ENCODE measurements at places on chromosomes 12 and 14.
A peak's percentile ranks its signal among the peaks of the same experiment; 100 is the strongest.

GRCh38 chr12:108967869-108968540 is 52.9 kb downstream of the SVOP start:
- DNase-seq: peak; percentile 9

GRCh38 chr12:93518725-93519124 is 51.4 kb downstream of the MRPL42 start:
- peak; percentile 81 for DNase-seq

DNA sequence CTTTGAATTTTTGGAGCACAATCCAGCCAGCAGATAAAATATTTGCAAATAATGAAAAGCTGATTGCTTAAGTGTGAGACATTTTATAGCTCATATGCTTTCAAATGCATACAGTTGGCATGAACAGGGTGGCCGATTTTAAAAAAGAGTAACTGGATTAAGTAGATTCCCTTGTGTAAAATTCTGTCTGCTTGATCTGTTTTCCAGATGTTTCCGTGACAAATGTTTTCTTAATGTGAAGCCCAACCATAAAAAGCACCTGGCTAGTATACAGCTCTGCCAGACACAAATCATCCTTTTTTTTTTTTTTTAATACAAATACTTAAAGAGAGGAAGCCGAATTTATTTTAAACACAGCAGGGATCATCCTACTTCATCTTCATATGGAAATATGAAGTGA is 440.7 kb downstream of the CCER1 start:
- peak; percentile 62 for DNase-seq

- DNase-seq: peak; percentile 4
These were observed 98.9 kb downstream of the RERG start for GRCh38 chr12:15122344-15122743.

- DNase-seq: no peak
These were observed 169.4 kb downstream of the DAD1 start for GRCh38 chr14:22419620-22420019.

- DNase-seq: no peak
These were observed 1.0 kb downstream of the KLHL33 start for GRCh38 chr14:20434701-20435581.

GRCh38 chr12:96441816-96442215 is 41.6 kb upstream of the CDK17 start:
- no peak for DNase-seq

- DNase-seq: peak; percentile 96
These were observed 124.2 kb downstream of the HMGA2 start for GRCh38 chr12:65948320-65949008.

DNA sequence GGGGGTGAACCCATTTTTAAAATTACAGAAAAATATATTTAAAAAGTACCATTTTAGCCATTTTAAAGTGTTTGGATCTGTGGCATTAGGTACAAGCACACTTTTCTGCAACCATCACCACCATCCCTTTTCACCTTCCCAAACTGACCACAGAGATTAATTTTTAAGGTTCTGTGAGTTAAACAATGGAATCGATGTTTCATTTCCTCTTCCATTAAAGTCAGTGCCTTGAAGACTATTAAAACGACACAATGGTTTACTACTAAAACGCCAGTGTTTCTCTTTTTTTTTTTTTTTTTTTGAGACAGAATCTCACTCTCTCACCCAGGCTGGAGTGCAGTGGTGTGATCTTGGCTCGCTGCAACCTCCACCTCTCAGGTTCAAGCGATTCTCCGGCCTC is 78.1 kb upstream of the GPR68 start:
- no peak for DNase-seq

DNA sequence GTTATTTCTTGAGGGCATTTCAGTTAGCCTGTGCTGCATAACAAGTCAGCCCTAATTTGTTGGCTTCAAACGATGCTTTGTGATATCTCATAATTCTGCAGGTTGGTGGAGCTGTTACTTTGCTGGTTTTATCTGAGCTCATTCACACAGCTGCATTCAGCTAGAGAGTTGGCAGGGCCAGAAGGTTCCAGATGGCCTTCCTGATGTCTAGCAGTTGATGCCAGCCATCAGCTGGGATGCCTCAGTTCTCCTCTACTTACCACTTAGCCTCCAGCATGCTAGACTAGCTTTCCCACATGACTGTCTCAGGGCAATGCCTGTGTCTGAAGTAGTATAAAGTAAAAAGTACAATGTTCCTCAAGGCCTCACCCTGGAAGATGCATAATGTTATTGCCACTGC is 130.6 kb downstream of the SLC35F4 start:
- DNase-seq: no peak

GRCh38 chr12:4015225-4016091 is 142.3 kb upstream of the PARP11 start:
- DNase-seq: no peak

GRCh38 chr12:120292661-120293531 is at the start of gene RNU4-1:
TSS of gene RNU4-1 (minus strand) at chr12:120293237.
- peak; percentile 96 for DNase-seq

DNA sequence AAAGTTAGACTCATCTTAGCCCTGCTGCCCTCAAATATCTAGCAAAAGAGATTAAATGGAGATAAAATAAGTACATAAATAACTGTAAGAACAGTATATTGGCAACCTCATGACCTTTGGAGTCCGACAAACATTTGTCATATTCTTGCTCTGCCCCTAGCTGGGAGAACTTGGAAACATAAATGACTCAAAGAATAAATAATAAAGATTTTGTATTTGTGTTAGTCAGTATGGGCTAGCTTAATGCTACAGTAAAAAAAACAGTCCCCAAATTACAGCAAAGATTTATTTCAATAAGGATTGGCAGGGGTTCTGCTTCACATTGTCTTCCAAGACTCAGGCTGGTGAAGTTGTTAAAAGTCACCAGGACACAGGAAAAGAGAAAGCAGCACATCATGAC is 220.7 kb downstream of the EGLN3 start:
- DNase-seq: no peak

DNA sequence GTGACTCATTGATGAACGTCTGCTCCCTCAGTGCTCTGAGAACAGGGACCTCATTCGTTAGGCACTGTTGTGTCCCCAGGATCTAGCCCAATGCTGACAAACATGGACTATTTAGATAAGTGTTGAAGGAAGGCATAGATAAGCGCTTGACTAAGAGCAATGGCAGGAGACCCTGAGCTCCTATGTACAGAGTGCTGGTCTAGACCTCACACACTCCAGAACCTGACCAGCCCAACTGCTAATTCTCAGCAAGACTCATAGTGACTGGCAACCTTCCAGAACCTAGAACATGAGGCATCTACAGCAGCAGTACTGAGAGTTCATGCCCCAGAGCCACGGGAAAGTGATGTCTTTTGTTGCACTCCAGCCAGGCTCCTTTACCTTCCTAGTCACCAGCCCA is 69.2 kb downstream of the CRACR2A start:
- peak; percentile 76 for DNase-seq

DNA sequence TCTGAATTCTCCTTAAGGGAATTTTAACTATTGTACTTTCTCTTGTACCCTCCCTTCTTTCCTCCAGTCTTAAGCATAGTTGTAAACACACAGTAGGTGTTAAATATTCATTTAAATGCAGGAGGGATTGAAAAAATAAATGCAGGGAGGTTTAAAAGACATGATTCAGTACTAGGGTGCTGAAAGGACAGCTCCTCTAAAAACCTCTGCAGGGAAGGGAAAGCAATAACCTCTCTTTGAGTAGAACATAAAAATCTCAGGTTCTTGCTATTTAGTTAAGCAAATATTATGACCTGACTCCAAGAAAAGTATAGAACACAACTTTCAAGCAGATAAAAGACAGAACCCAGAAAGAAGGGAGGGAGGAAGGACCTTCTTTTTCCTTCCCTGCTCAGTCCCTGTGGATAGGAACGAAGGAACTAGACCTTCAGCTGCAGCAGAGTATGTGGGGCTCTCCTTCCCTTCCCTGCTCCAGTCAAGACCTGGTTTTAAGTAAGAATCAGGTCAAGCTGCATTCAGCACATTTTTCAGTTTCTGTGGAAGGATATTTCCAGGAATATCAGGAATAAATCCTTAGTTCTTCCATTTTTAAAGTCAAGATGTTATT is 4.7 kb downstream of the MAP3K9 start:
- DNase-seq: no peak

GRCh38 chr12:29187756-29188155 is 38.7 kb downstream of the FAR2 start:
- DNase-seq: peak; percentile 83

GRCh38 chr12:32947206-32948067 is 50.9 kb upstream of the PKP2 start:
- DNase-seq: peak; percentile 2

DNA sequence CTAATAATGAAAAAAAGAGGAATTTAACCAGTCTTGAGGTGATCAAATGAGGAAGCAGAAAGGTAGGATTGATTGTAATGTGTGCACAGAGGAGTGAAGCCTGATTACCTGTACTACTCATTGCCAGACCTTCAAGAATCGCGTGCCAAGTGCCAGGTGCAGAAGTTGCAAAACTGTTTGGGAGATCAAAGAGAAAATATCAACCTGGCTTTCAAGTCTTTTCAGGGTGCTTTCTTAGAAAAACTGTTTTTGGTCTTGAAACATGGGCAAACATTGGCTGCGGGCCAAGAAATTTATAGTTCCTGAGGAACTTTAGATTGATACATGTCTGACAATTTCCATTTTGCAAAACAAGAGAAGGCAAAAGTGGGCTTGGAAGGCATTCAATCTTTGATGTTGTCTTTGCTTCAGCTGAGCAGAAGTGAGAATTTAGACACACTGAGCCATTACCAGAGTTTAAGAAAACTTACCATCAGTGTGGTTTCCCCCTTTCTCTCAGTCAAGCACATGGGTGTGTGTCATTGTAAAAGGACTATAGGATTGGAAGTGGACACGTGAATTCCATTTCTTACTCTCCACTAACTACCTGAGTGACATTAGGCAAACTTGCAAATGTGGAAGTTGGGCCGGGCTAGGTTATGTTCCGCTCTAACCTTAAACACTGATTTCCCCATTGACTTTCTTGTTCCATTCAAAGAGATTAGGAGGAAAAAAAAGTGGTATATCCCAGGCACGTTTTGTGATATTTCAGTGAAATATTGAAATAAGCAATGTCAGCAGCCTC is 486.2 kb downstream of the DIO2 start:
- DNase-seq: no peak

GRCh38 chr14:20686386-20687143 is 2.0 kb upstream of the ANG start:
- no peak for DNase-seq

GRCh38 chr12:32588604-32589003 is 90.5 kb upstream of the DNM1L start:
- DNase-seq: no peak

DNA sequence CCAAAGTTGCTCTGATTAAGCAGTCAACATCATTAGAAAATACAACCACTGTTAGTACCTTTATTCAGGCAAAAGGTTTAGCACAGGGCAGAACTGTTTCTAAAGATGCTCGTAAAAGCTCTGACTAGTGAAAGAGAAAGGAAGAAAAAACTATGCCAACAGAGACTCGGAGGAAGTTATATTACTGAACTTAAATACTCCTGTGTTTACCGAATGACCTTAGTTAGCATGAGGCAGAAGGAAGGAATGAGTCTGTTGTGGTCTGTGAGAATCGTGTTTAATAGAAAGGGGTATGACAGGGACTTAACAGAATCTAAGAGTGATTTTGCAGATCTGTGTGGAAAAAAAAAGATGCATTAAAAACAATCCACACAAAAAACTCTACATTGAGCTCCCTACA is 84.1 kb upstream of the OVCH1 start:
- DNase-seq: peak; percentile 75

- DNase-seq: peak; percentile 28
These were observed 243.7 kb downstream of the TMEM132D start for GRCh38 chr12:129659961-129660622.

GRCh38 chr12:79997096-79997791 is 62.3 kb upstream of the PPP1R12A start:
- peak; percentile 18 for DNase-seq

- peak; percentile 95 for DNase-seq
These were observed 1.4 kb upstream of the ZFP36L1 start for GRCh38 chr14:68794130-68794850.

- DNase-seq: no peak
These were observed 36.6 kb downstream of the SUPT16H start for GRCh38 chr14:21347201-21347600.

Data from fibroblast of mammary gland (primary cell).